ENCODE measurements at places on chromosomes 4 and X. TPM values are rescaled to one million over a fixed set of nuclear protein-coding genes. Genes with fewer than 3 reads are reported as not detected.

- DNase-seq = no peak
These were observed 38.3 kb downstream of the AFAP1 start for GRCh38 chr4:7901311-7901885.

The KANTR gene
- total RNA-seq = 4.4 TPM

DNA sequence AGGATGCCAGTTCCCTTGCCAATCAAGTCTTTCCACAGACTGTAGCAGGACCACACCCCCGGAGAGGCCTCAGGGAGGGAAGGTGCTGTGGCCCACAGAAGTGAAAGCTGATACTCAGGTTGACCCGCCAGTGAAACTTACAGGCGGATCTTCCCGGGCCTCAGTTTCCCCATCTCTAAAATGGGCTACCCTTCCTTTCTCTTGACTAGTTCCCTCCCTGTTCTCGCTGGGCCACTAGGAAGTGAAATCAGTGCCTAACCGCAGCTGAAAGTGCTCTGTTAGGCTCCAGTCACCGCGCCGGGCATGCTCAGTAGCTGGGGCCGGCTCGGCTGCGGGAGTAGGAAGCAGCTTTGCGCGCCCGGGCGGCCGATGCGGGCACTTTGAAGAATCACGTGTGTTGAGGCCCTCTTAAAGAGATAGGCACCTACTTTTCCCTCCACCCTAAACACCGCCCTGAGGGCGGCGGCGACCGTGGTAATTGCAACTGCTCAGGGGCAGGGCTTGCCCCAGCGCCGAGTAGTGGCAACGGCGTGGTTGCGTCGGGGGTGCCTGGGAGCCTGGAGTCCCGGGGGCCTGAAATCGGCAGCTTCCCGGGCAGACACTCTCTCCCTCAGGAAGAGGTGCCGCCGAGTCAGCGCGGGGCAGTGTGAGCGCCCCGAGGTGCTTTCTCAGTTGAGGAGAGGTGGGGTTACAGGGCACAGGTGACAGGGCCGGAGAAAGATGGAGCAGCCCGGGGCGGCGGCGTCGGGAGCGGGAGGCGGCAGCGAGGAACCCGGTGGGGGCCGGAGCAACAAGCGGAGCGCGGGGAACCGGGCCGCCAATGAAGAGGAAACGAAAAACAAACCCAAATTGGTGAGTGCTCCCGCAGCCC is at the start of gene DIAPH2:
Gene DIAPH2, plus strand, starts transcription at position 504 of the 871 bp plus-strand sequence.
- peak; percentile 81 for DNase-seq

DNA sequence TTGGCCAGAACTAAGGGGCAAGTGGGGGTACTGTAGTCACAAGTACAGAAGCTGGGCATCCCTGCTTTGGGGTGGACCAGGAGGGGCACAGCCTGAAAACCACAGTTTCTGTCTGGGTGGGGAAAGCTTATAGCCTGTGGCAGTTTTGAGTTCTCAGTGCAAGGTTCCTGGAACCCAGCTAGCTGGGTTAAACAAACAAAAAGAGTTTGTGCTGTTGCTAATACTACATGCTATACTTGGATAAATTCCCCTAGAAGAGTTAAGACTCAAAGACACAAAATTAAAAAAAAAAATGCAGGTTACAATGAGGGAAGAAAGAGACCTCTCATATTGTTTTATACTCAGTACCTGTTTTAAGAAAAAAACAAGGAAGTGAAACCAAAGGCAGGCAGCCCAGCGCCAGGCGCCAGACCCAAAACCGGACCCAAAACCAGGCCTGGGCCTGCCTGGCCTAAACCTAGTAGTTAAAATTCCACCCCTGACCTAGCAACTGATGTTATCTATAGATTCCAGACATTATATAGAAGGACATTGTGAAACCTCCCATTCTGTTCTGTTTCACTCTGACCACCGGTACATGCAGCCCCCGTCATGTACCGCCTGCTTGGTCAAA is 50.8 kb downstream of the SLC2A9 start:
- DNase-seq = no peak

DNA sequence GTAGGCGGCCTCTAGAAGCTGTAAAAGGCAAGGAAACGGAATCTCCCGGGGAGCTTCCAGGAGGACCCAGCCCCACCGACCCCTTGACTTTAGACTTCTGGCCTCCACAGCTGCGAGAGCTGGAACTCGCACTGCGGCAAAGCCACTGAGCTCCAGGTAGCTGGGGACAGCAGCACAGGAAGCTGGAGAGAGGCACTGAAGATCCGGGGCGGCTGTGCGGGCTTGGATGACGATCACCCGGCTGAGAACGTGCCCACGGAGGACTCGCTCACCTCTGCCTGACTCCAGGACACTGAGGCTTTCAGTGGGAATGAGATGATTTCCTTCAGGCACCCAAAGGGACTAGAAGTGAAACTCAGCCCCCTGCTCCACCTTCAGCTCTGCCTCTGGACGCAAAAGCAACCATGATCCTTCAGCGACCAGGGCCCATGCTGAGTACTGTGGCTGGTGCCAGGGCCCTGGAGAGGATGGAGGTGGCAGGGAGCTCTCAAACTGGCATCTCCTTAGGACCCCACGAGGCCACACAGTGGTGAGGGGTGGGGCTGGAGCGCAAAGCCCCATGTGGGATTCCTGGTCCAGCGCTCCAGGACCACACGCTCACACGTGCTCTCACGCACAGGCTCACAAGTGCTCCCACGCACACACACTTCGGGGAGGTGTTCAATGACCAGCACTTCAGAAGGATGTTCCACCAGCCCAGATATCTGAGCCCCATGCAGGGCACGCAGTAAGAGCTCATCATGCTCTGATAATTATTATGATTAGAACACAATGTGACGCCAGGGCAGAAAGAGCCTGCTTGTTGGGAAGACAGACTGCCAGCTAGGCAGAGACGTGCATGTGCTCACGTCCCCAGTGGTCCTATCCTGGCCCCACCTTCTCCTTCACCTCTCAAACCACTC is 47.2 kb downstream of the ADRA2C start:
- DNase-seq = no peak

- peak; percentile 89 for DNase-seq
These were observed at the start of gene TMSB4X for GRCh38 chrX:12974796-12975669. TMSB4X (plus strand) TSS chrX:12975110.

DNA sequence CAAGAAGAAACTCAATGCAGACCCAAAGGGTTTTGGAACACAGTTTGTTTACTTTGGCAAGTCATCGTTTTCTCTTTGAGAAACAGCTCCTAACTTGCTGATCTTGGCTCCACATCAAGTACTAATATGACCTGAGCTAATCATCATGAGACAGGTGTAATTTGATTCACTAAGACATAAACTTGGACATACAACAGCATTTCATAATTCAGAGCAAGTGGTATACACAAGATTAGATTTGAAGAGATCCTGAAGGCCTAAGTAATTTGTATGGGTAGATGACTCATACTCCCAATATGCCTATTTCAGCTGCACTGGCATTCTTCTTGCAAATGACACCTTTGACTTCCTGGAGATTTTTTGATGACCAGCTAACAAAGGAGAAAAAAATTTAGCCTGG is 1521.7 kb downstream of the RPA4 start:
- DNase-seq = no peak

GRCh38 chrX:129933700-129934099 is 27.7 kb downstream of the UTP14A start:
- DNase-seq = no peak

- no peak for DNase-seq
These were observed 33.2 kb downstream of the HTT start for GRCh38 chr4:3107691-3108121.

- no peak for DNase-seq
These were observed 17.3 kb upstream of the GIMD1 start for GRCh38 chr4:106385853-106386393.

DNA sequence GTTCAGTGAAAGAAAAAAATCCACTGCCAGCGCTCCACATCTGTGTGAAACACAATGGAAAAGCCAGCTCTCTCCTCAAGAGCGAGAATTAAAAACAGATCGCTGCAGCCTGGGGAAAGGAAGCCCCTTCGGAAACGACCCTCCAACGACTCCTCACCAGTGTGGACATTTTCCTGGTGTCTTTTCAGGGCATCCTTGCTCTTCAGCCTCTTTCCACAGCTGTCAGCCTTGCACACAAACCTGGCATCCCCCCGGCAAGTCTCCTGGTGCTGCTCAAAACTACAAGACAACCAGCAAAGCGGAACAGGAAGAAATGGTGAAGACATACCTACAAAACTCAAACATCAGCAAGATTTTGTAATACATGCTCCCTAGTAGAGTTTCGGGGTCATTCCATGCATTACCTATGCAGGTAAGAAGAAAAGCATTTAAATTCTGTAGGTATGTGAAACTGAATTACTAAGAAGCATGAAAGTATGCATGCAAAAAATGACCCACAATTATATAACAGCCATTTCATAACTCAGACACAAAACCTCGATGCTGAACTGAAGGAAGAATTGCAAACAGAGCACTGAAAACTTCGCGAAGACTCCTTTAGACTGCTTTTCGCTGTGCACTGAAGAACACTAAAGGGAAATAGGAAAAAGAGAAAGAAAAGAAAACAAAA is 106.1 kb downstream of the PRDM5 start:
- DNase-seq = no peak

GRCh38 chr4:60865273-60865672 is 334.9 kb upstream of the ADGRL3 start:
- DNase-seq = no peak

The CDKL2 gene
- not detected for total RNA-seq

The CLNK gene
- total RNA-seq = not detected

DNA sequence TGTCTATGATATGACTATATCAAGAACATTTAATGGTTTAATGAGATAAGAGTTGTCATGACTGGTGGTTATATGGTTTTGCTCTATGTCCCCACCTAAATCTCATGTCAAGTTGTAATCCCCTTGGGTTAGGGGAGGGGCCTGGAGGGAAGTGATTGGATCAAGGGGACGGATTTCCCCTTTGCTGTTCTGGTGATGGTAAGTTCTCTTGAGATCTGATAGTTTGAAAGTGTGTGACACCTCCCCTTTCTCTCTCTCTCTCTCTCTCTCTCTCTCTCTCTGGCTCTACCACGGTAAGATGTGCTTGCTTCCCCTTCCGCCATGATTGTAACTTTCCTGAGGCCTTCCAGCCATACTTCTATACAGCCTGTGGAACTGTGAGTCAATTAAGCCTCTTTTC is 803.4 kb downstream of the TRIML1 start:
- no peak for DNase-seq

The PHOX2B gene
- not detected for total RNA-seq

DNA sequence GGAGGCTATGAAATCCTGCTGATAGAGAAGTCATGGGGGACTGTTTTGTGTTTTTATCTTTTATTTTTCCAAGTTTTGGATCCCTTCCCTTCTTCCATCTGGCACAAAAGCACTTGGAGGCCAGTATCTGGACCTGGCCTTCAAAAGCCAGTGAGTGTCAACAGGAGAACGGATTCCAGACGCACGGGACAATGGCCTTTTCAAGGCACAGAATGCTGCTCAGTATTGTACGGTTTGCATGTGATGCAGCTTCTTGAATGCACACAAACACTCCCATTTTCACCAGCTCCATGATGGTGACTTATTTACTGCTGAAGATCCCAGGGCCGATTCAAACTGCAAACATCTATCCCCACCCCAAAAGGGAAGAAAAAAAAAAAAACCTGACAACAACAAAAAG is 145.4 kb downstream of the CPEB2 start:
- no peak for DNase-seq

GRCh38 chr4:48134081-48134480 is at the start of gene TXK:
TXK (minus strand) TSS chr4:48134250; CDS start chr4:48134170, 80 bp downstream.
- no peak for DNase-seq

DNA sequence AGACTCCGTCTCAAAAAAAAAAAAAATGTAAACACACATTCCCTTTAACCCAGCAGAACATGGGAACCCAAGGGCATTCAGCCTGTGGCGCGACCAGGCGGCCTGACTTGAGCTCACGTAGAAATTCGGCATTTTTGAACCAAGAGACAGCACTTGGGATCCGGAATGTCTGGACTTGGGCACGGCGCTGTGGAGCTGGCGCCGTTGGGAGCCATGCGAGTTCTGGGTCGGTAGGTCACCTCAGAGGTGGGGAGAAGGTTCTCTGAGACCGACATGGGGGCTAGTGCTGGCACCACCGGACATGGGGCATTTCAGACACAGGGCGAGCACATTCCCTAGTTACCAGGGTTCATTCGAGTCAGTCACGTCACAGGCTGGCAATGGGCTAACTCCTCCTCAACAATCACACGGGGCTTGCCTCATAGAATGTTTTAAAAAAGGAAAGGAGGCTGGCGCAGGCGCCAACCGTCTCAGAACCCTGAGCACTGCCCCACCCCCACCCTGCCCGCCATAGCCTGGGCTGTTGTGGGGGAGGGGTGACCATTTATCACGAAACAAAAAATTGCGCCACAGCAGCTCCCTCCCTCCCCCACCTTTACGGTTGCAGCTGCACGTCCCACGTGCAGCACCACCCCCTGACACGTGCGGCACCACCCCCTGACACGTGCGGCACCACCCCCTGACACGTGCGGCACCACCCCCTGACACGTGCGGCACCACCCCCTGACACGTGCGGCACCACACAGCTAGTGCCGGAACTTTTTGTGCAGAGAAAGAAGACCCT is at the start of gene TEX28:
Gene TEX28, minus strand, starts transcription at position 334 of the 784 bp plus-strand sequence. CDS start 3,007 bp downstream, outside the sequence.
- no peak for DNase-seq

DNA sequence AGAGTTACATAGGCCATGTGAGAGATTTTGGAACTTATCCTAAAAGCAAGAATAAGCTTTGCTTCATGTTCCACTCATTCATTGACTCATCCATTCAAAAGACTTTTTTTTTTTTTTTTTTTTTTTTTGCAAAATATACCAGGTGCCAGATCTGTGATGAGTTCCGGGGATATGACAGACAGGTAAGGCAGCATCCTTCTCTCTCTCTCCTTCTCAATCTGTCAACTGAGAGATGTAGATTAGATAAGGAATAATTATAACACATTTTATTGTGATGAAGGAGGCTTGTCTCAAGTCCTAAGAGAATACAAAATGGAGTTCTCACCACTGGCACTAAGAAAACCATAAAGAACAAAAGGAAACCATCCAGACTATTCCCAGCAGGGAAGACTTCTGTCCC is 190.2 kb upstream of the CPEB2 start:
- no peak for DNase-seq

DNA sequence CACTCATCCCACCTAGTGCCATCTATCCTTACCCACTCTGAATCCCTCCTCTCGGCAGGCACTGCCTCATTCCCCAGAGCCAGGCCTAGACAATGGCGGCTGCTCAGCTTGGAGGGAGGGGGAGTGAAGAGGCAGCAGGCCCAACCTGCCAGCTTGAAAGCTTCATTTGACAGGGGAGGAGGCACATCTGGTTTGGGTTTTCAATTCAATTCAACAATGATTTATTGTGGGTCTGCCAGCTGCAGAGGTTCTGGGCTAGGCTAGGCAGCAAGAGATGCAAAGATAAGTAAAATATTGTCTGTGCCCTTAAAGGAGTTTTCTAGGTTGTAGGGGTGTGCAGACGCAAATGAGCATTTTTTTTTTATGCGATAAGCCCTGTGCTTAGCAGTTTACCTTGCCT is 58.5 kb downstream of the RTL9 start:
- DNase-seq = no peak

Data from MG63 (cell line).